Stimulated activated CD4-positive, alpha-beta T cell treated with anti-CD3 and anti-CD28 coated beads, Interleukin-1b, Interleukin-23, amount 100 ng/mL, for 24 hours (primary cell): ENCODE measurements at places on chromosomes 11 and 22.

- no peak for DNase-seq
Measured at GRCh38 chr11:48043111-48043990, 63.0 kb downstream of the PTPRJ start.

DNA sequence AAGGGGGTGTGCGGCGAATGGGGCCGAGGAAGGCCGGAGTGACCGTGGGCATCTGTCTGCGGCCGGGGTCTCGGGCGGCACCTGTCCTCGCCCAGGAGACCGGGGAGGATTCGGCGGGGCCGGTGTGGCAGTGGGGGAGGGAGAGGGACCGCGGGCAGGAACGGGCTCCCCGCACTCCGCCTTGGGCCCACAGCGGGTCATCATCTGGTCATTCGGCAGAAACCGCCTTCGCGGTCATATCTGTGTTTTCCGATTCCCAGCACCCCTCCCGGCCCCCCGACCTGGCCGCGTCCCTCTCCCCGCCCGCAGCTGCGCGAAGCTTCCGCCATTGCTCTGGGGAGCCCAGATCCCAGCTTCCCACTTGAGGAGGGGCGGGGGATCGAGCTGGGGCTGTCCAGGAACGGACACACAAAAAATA is 824 bp upstream of the CBX6 start:
- no peak for DNase-seq

GRCh38 chr11:125279676-125280418 is 115.3 kb downstream of the PKNOX2 start:
- DNase-seq, result no peak

DNA sequence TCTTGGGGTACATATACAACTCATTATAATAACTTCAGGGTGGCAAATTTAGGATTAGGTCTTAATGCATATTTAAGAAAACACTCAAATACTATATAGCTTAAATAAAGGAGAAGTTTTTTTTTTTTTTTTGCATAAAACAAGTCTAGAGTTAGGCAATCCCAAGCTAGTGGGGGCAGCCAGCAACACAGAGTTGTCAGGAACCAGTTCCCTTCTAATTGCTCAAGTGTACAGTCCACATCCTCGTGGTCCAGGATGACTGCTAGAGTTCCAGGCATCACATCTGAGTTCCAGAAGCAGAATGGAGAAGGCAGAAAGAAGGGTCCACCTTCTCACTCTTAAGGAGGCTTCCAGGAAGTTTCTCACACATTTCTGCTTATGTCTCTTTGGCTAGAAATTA is 261.9 kb upstream of the PLET1 start:
- DNase-seq, result no peak

- DNase-seq, result no peak
Measured at GRCh38 chr11:62383822-62384221, 35.0 kb upstream of the SCGB1A1 start.

- no peak for DNase-seq
Measured at GRCh38 chr22:43205748-43206508, 19.0 kb upstream of the TTLL12 start.

- DNase-seq, result no peak
Measured at GRCh38 chr11:78207532-78208256, 19.0 kb downstream of the USP35 start.

DNA sequence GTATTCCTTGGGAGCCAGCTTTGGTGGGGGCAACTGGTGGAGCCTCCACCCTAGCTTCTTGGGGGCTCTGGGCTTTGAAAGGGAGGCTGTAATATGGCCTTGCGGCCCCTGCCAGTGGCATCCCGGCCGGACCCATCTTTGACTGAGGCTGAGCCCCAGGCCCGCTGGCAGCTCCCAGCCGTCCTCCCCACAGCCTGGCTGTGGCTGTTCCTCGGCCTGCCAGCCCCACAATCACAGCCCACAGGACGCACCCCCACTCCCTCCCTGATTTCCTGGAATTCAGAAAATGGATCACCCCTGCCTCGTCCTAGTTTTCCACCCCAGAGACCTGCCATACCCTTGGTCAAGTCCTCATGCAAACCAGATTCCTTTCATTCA is 23.2 kb downstream of the SERPINH1 start:
- DNase-seq, result no peak

DNA sequence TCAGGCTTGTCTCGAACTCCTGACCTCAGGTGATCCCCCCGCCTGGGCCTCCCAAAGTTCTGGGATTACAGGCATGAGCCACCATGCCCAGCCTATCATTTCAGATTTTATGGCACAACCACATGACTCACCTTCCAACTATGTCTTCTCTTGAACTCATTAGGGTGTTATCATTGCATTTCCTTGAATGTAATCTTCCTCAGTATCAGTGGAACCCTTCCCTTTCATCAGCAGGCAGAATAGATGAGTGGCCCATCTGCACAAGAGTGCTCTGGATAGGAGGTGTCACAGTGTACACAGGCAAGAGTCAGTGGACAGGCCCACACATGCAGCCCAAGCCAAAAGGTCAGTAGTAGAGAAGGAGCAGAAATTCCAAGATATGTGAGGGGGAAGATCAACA is 29.1 kb upstream of the AQP11 start:
- no peak for DNase-seq

- no peak for DNase-seq
Measured at GRCh38 chr11:7204778-7205177, 46.9 kb upstream of the SYT9 start.

GRCh38 chr11:47550288-47551047 is 2.5 kb downstream of the CELF1 start:
- DNase-seq, result no peak

- no peak for DNase-seq
Measured at GRCh38 chr11:113440816-113441215, 34.4 kb downstream of the DRD2 start.

- DNase-seq, result no peak
Measured at GRCh38 chr11:67313125-67313890, 10.0 kb downstream of the SSH3 start.

GRCh38 chr11:46357483-46357936 is 10.2 kb downstream of the DGKZ start:
- DNase-seq, result no peak

DNA sequence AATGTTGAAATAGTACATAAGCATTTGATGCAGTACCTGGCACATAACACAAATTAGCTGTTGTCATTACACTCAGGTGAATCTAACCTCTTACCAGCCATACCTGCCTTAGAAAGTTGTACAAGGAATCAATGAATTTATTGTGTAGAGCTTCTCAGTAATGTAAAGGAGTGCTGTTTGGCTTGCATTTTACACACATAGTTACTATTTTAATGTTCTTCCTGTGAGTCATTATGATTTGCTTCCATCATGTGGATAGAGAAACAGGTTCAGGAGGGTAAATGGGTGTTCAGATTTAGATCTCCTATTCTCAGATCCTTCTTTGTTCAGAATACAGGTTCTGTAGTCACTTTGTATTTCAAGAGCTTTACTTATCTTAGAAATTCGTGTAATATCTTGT is 27.6 kb upstream of the RCE1 start:
- DNase-seq, result no peak

DNA sequence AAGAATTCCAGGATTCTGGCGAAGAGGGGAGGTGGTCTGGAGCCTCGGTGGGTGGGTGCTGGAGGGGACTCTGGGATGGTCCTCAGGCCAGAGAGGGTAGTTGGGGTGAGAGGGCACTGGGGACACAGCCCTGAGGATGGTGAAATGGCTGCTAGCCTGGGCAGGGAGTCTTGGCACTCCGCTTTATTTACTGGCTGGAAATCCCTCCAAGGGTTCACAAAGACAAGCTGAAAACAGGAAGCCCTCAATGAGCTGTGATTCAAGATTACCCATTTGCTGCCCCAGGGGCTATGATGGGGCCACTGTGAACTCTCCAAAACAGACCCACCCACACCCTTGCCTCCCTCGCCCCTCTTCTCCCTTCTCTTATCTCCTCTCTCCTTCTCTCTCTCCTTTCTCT is 71.9 kb downstream of the FBXO7 start:
- DNase-seq, result no peak

- no peak for DNase-seq
Measured at GRCh38 chr22:39182478-39183030, 30.1 kb upstream of the CBX7 start.

GRCh38 chr22:36360871-36361383 is 26.8 kb downstream of the MYH9 start:
- DNase-seq, result no peak

DNA sequence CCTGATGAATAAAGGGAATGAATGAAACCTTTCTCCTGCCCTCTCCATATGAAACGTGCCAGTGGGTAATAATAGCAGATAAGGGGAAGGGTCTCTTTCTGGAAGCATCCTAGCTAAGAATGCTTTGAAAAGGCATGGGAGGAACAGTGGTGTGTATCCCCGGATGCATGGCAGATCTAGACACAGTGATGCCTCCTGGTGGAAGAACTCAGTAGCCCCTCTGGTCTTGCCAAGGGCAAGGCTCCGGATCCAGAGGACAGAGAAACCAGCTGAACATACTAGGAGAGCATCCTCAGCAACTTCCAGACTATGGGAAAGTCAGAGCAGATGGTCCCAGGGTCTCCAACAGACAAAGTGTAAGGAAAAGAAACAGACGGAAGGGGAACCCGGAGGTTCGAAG is 6.4 kb downstream of the BAIAP2L2 start:
- DNase-seq, result no peak

DNA sequence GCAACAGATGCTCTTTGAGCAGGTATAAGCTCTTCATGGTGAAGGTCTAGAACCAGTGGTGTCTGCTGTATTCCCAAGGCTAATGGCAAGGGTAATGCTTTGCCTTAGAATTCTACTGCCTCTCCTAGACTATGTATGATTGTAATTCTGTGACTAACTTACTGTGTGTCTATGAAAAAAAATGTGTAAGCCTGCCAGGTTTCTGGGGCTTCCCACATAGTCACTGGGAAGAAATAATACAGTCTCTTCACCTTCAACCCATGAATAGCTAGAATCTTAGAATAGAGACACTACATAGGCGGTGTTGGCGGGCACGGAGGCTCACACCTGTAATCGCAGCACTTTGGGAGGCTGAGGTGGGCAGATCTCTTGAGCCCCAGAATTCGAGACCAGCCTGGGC is 84.1 kb downstream of the C11orf91 start:
- DNase-seq, result no peak

DNA sequence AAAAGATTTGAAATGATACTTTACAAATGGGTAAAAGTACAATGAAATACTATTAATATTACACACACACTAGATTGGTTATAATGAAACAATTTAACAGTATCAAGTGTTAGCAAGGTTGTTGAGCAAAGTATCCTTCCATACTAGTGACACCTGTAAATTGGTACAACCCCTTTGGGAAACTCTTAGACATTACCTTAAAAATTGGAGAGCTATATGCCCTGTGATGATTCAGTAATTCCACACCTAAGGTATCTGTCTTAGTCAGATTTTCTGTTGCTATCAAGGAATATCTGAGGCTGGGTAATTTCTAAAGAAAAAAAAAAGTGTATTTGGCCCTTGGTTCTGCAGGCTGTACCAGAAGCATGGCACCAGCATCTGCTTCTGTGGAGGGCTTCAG is 7.4 kb upstream of the GDPD4 start:
- no peak for DNase-seq

GRCh38 chr11:123301013-123301591 is 106.1 kb upstream of the CLMP start:
- no peak for DNase-seq

DNA sequence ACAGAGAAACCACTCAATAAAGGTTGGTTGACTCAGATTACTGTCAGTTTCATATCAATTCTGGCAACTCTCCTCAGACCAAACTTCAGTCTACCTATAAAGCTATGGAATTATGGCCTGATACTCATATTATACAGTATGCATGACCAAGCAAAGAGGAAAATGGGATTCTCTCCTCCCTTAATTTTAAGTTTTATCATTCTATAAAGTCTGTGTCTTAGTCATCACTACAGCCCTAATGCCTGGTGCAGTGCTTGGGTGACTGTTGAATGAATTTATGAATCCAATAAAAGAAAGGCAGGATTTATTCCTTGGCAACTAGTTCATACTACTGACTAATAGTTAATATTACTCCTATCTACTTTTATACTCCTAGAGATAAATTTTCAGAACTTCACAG is 37.6 kb upstream of the GRAMD1B start:
- DNase-seq, result no peak

DNA sequence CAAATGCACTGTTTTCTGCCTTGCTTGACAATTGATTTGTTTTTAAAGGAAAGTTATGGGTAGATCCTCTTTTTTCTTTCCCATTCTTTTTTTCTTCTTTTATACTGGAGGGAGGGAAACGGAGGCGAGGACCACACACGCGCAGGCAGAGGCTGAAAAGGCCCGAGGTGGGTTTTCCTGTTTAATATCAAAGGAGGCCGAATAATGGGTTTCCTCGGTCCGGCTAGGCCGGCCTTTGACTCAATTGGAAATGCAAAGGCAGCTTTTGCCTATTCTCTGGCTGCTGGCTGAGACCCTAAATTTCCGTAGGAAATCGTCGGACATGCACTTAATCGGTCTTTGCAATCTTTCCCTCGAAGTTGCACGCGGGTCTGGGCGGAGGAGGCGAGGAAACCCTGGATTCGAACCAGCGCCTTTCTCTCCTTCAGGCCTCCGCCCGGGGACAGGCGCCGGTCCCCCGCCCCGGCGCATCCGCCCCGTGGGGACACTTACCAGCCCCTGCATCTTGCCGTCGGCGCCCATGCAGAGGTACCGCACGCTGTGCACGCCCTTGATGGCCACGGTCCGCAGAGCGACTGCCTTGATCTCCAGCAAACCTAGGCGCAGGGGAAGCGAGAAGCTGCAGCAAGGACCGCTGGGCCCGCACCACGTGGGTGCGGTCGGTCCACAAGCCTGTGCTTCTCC is 911 bp downstream of the FGF19 start:
- DNase-seq, result no peak

- DNase-seq, result peak; percentile 41
Measured at GRCh38 chr22:37162221-37163095, 12.7 kb upstream of the IL2RB start.

DNA sequence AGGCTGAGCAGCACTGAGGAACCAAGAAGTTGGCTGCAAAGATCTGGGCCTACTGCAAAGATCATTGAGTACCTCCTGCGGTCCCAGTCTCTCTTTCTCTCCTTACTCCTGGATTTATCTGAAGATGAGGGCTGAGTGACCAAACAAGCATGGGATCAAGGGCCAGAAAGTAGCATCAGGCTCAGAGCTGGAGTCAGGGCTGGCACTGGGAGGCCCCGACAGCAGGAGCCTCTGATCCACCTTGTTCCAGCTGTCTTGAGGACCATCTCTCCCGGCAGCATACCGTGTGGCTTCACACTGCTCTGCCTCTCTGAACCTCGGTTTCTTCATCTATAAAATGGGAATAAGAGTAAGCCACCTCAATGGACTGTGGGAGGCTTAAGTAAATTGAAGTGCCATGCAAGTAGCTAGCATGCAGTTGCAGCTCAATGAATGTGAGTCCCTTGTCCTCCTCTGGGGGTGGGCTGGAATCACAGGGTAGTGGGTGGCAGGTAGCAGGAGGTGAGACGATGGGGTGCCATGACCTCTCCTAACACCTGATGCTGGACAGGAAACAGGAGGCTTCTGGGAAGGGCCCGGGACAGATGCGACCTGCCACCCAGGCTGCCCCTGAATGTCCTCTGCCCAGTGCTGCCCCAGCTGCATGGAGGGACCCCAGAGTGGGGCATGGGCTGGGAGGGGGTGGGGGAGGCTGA is 52.5 kb upstream of the PRDM11 start:
- DNase-seq, result no peak

DNA sequence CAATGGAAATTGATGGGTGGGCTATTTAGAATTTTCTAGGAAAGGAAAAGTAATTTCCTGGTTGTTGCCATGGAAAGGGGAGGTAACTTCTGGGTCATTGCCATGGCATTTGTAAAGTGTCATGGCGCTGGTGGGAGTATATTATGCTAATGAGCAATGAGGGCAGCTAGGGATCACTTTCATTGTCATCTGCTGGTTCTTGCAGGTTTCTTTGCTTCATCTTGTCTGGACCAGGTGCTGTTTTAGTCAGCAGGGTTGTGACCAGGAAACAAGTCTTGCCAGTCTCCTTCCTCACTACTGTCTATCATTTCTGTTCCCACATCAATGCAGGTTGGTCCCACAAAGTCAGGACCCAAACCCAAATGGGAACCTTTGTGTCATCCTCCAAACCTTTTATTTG is 237.6 kb upstream of the C11orf87 start:
- no peak for DNase-seq
